ENCODE measurements at places on chromosomes 12 and 14.

- no peak for DNase-seq
Observed at GRCh38 chr12:132653567-132654290, 33.4 kb downstream of the POLE start.

GRCh38 chr12:106954462-106955376, 988 bp upstream of the TMEM263 start:
- DNase-seq: no peak

DNA sequence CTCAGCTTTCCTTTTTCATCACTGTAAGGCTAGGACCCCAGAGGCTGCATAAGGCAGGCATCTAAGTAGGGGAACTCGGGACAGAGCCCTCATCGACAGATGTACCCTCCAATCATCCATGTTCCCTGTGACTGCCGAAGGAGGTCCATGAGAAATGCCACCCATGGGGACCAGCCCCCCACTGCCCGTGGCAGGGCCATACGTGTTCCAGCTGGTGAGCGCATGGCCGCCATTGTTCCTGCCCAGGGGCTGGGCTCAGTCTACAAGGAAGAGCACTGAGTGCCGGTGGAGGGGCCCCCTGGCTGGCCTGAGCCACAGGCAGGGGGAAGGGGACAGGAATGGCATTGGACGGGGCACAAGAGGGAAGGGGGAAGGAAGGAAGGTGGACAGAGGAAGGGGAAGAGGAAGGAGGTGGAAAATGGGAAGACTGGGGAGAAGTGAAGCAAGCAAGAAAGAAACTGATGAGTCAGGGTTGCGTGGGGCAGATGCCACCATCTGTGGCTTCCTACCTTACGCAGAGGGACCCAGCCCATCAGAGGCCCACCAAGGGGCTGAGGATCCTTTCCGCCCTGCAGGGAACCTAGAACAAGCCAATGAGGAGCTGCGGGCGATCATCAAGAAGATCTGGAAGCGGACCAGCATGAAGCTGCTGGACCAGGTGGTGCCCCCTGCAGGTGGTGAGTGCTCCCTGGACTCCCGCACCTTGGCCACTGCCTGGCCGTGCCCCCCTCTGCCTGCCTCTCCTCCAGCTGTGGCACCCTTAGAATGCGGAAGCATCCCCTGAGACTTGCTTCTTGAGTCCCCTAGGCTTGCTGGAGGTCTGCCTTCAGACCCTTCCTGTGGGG, 120.6 kb upstream of the FKBP4 start:
- no peak for DNase-seq

- no peak for DNase-seq
Observed at GRCh38 chr12:3130057-3130830, 53.1 kb downstream of the TSPAN9 start.

DNA sequence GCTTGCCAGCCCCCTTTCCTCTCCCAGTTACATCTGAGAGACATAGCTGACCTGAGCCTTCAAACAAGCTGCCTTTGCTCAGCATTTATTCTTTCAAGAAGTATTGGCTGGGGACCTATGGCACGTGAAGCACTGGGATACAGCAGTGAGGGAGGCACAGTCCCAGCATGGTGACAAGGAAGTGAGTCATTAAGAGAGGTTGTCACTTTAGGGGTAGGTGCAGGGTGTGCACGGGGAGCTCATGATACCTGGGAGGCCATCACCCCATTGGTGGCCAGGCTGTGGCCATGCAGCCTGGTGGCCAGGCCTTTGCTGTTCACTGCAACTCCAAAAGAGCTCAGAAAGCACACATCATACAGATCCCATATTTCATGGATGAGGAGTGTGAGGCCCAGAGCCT, 5.7 kb upstream of the KRT75 start:
- DNase-seq: no peak

DNA sequence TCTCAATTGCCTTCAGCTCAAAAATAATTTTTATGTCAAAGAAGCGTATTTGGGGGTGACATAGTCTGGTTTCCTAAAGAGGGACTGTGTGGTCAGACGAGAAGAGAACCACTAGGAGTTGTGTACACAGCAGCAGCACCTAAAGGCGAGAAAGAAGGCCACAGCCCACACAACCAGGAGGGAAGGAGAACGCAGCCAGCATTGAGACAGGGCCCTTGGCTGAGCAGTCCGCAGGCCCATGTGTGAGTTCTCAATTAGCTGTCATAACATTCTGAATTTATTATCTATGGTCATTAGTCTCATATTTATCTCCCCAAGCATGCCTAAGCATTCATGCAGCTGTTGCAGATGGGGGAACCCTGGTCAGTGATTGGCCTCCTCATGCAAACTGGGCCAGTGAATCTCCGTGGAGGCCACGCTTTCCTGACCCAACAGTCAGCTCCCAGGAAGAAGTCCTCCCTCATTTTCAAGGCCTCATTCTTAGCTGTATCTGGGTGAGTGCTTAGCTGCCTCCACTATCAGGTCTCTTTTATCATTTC, 81.2 kb upstream of the ATF7IP start:
- peak; percentile 46 for DNase-seq

GRCh38 chr14:91750634-91751198, 18.8 kb upstream of the CATSPERB start:
- no peak for DNase-seq

- DNase-seq: peak; percentile 64
Observed at GRCh38 chr12:124754949-124755800, 108.5 kb downstream of the SCARB1 start.

DNA sequence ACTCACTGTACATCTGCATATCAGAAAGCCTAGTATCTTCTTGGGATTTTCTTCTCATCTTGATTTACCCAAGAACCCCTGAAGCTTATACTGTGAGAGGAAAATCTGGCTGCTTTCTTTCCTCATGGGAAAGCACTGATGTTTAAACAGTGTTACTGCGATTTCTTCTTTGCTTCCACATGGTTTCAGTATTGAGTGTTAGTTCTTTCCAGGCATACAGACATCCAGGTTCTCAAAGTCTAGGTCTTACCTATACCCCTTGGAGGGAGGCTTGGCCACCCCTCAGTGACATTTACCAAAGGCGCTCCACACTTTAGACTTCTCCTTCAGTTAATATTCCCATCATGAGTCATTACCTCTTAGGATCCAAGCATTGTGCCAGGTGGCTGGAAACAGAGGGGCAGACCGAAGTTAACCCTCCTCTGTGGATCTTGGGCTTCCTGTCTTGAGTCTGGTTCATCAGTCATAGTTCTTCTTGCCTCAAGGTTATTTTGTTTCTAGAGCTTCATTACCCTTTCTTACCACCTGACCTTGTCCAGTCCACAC, 79.1 kb downstream of the TMEM117 start:
- peak; percentile 13 for DNase-seq

GRCh38 chr12:51409846-51410245, 14.8 kb upstream of the SLC4A8 start:
- DNase-seq: no peak

GRCh38 chr14:104195878-104196277, 57.5 kb downstream of the KIF26A start:
- DNase-seq: no peak

DNA sequence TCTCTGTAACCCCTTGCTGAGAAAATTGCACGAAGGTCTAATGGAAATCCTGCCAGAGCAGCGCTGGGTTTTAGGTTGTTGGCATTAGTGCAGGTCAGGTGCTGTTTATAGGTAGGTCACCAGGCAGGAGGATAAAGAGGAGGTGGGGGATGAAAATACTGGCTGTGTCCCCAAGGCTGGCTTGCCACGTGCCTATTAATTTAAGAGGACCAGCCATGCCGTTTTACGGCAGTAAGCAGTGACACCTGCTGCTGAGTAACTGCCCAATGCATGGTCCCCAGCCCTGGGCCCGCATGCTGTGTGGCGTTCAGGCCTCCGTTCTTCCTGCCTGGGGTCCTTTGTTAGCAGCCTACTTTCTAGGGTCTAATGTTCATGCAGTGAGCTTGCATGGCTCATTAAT, 67.2 kb downstream of the WDR20 start:
- DNase-seq: no peak

- no peak for DNase-seq
Observed at GRCh38 chr14:67806246-67806645, 10.1 kb downstream of the ZFYVE26 start.

GRCh38 chr12:14956024-14956891, 5.1 kb downstream of the ARHGDIB start:
- DNase-seq: peak; percentile 13

DNA sequence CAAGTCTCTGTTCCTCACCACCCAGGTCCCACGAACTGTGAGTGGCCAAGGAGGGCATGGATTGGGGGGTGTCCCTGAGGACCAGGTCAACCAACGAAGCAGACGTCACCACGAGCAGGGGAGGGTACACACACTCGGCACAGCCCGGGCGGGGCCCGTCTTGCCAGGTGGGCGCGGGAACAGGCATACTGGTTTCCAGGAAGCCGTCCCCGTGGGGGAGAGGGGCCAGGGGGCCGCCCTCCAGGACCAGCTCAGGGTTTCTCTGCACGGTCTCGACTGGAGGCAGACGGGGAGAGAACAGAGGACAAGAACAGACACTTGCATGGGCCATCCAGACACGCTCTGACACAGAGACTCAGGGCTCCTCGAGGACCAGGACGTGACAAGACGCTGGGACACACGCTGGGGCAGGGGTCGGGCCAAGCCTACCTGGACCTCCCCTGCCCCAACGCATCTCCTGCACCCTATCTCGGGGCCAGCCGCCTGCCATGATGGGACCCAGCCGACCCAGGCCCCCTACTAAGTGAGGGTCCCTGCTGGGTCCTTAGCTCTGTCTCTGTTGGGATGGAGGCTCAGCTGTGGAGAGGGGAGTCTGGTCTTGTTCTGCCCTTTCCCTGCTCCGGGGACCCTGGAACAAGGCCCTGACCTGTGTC, 11.3 kb downstream of the ARL6IP4 start:
- peak; percentile 45 for DNase-seq

DNA sequence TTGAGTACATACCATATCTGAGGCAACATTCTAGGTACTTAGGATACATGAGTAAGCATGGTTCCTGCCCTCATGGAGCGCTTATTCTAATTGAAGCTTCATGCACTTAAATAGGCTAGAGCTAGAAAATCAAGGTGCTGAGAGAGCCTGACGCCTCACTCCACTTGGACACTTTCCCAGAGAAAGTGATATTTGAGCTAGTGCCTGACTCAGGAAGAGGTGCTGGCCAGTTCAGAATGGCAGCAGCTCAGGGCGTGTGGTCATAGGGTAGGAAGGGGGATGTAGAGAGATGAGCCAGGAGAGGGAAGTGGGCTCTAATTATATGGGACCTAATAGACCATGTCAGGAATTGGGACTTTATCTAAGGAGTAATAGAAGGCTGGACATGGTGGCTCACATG, 33.3 kb downstream of the TULP3 start:
- no peak for DNase-seq

- no peak for DNase-seq
Observed at GRCh38 chr12:65786041-65786440, 38.2 kb upstream of the HMGA2 start.

DNA sequence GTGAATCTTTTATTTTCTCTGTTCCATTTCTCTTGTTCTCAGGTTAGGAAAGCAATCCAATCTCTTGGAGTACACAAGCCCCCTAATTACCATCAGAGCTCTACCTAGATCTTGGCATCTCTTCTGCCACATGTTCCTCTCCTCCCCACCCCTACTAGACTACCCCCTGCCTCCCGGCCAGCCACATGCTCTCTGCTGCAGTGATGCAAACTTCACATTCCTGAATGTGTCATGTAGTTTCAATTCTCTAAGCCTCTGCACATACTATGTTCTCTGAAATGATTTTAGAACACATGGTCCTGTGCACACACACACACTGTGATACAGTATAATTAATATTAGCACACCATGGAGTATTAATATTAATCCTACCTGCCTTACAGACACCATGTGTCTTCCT, 104.6 kb downstream of the EFCAB11 start:
- no peak for DNase-seq

DNA sequence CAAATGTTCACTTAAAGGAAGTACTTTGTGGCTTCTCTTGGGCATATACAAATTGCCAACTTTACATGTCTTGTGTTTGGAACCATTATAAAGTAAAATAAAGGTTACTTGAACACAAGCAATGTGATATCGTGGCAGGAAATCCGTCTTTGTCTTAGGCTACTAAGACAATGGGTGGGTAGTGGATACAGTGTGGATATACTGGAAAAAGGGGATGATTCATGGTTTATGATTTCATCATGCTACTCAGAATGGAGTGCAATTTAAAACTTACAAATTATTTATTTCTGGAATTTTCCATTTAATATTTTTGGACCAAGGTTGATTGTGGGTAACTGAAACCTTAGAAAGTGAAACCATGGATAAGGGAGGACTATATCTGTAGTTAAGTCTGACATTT, 48.4 kb downstream of the MYRFL start:
- no peak for DNase-seq

GRCh38 chr12:104446646-104447421, 9.9 kb upstream of the CHST11 start:
- no peak for DNase-seq

DNA sequence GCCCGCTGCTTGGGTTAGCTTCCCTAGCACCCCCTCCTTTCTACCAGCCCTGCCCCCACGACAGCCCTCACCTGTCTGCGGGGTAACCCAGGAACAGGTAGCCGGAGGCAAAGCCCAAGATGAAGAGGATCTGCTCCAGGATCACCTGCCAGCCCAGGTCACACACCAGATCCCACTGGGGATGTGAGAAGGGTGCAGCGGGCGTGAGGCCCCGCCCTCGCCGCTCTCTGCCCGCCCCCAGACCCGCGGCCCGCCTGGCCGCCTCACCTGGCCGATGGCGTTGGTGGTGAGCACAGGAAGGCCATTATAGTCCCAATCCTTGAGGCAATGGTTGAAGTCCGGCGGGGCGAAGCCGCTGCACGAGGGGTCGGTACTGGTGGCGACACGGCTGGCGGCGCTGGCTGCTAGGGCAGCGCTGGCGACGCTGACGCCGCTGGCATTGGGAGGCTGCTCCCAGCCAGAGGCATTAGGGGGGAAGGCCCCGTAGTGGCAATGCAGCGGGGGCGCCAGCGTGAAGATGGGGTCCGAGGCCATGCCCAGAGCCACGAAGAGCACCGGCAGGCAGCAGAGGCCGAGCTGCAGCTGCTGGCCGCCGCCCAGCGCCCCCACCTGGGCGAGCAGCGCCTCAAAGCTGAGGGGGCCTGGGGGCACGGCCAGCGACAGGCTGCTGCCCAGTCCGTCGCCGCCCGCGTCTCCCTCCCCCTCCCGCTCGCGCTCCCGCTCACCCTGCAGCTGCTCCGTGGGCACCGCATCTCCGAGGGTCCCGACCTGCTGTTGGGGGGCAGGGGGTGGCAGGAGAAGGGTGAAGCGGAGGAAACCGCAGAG, 794 bp downstream of the SLC22A17 start:
- no peak for DNase-seq

DNA sequence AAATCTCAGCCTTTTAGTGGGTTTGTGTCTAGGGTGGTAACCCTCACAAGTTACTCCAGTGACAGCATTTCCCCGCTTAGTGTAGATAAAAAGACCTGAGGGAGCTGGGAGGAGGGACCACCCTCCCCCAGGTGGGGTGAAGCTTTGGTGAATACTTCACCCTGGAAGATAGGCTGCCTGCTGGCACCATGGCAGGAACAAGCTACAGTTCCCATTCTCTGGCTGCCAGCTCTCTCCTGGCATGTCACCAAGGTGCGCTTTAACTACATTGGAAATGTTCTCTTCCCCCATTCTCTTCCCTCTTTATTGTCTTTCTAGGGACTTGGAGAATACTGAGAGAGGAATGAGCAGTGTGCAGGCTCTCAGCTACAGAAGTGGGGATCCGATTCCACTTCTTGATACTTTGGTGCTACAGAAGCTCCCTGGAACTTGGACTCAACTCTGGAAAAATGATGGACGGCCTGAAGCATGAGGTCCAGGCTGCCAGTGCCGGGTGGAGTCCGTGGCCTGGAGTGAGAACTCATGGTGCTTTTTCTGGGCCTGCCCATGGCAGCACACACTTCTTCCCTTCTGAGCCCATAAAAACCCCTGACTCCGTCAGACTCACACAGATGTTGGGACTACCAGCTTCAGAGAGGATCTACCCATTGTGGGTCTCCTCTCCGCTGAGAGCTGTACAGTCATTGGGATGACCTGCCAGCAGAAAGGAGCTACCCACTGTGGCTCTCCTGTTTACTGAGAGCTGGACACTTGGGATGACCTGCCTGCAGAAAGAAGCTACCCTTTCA, 198.0 kb downstream of the ADGRD1 start:
- DNase-seq: no peak
